ENCODE measurements at places on chromosomes 2 and 18. TPM values are rescaled to one million over a fixed set of nuclear protein-coding genes. Genes with fewer than 3 reads are reported as not detected.

The HAAO gene
- polyA plus RNA-seq, result not detected

The SERPINB12 gene
- not detected for polyA plus RNA-seq

The SERPINB4 gene
- polyA plus RNA-seq, result not detected

The ZNF397 gene
- polyA plus RNA-seq, result 65.2 TPM

The SLC8A1 gene
- 18.7 TPM for polyA plus RNA-seq

Data from neural cell (in vitro differentiated cells).